ENCODE measurements at places on chromosomes 3 and 15.

GRCh38 chr3:77227567-77227966 lies 187.7 kb downstream of the ROBO2 start:
- no peak for DNase-seq

GRCh38 chr15:91857772-91858171 lies 4.3 kb downstream of the SLCO3A1 start:
- DNase-seq: peak; percentile 58

DNA sequence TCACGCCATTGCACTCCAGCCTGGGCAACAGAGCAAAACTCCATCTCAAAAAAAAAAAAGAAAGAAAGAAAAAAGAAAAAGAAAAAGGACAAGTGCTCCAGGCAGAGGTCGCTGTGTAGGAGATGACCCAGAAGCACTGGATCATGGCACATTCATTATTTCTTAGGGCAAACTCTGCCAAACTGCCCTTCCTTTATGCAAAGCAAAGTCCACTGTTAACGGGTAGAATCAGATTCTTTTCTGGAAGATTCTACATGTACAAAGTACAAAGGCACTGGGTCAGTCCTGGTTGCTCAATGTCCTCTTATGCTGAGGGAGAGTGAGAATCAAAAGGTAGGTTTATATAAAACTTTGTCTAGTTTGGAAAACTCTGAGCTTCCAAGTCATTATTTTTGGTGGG lies 144.9 kb downstream of the FEZF2 start:
- no peak for DNase-seq

GRCh38 chr15:69480932-69481331 lies 28.3 kb downstream of the RPLP1 start:
- DNase-seq: no peak

GRCh38 chr3:136279092-136279491 lies 29.0 kb downstream of the PCCB start:
- DNase-seq: no peak

GRCh38 chr3:54917862-54918261 lies 10.0 kb downstream of the LRTM1 start:
- no peak for DNase-seq

DNA sequence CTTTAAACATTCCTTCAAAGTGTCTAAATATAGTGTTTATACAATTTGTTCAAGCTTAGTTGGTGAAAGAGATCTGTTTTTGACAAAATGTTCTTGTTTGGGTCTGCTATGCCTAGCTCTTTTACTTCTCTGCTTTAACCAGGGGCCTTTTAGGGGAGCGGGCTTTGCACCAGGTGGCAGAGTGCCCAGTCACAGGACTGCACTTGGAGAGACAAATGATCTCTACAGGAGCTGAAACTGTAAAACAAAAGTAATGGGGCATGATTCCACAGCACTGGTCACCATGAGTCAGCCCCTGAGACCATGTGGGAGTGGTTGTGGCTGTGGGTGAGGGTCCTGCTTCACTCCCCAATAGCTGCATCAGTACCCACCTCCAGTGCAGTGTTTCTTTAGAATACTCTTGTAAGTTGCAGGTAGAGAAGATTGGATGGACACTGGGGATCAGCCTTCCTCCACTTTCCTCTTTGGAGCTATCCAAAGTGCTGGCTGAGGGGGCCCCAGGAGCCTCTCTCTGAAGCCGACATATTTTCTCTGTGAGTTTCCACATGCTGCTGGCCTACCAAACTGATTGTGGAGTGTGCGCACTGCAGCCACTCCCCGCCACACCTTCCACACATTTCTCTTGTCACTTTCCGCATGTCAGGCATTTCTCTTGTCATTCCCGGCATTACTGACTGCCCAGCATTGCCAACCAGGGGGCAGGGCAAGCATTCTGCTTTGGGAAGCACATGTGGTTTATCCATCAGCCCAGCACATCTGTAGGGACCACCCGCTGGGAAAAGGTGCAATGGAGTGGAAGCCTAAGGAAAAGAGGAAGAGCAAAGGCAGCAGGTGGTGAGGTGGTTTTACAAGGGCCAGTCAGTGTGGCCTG lies 110.0 kb downstream of the EPHB1 start:
- no peak for DNase-seq

DNA sequence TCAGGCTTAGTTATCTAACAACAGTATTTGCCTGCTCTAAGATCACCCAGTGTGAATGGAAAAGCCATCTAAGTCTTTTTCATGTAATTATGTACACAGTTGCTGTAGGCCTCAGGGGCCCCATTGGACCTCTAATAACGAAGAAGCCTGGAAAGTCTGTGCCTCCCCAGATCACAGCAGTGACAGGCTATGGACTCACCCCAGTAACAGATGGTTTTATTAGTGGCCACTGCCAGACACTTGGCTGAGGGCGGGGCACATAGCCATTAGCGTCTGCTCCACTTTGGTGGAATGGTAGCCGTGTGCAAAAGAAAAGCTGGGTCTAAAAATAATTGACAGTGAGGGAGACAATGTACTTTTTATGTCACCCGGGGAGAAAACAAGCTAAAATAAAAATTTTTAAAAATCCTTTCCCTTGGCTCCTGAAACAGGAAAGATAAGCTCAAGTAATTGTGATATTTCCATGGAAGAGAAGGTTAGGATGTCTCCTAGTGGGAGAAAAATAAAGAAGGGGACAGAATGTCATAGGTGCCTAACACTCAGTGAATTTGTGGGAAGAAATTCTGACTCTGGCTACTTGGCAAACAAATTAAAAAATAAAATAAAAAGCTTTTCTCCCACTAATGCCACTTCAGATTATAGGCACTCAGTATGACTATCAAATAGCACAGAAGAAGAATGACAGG lies 44.3 kb upstream of the ZNF385D start:
- no peak for DNase-seq

- DNase-seq: no peak
Measured at GRCh38 chr3:126135406-126136076, 44.8 kb downstream of the ALDH1L1 start.

DNA sequence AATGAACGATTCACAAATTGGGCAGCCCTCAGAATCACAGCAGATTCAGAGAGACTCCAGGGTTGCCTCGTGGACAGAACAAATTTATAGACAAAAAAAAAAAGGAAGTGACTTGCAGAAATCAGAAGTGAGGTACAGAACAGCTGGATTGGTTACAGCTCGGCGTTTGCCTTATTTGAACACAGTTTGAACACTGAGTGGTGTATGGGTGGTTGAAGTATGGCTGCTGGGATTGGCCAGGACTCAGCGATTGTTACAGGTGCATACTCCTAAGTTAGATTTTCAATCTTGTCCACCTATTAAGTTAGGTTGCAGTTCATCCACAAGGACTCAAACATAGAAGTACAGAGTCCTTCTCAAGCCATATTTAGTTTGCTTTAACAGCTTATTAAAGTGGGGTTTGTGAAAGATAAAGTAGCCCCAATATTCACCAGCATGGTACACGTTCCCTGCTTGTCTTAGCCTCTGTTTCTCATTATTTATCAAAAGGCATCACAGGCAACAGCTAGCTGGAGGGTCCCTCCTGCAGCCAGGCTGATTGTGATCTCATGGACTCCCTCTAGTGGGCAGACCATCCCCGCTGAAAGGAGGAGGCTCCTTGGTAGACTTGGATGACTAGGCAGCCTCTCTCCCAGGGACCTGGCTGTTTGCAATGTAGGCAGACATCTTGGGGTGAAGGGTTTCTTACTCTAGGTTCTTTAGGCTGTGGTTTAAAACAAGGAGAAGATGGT lies 17.6 kb upstream of the ALDH1L1 start:
- DNase-seq: no peak

GRCh38 chr15:93800805-93801204 lies 430.6 kb upstream of the MCTP2 start:
- no peak for DNase-seq

- DNase-seq: no peak
Measured at GRCh38 chr3:101867996-101868395, 18.7 kb downstream of the NFKBIZ start.

DNA sequence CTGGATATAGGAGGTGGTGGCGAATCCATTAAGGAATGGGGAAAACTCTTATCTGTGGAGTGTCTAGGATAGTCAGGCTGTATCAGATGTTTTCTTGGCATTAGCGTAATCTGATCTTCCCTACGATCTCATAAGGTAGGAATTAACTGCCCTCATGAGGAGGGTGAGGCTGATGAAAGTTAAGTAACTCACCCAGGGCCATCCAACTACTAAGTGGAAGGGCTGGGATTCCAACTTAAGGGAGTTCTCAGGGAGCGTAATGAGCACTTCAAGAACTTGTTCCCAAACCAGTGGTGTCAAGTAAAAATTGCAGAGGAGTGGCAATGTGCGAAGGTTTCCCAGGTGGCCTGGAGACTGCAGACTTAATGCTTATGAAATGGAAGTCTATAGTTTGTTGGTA lies 55.9 kb upstream of the OSBPL11 start:
- no peak for DNase-seq

DNA sequence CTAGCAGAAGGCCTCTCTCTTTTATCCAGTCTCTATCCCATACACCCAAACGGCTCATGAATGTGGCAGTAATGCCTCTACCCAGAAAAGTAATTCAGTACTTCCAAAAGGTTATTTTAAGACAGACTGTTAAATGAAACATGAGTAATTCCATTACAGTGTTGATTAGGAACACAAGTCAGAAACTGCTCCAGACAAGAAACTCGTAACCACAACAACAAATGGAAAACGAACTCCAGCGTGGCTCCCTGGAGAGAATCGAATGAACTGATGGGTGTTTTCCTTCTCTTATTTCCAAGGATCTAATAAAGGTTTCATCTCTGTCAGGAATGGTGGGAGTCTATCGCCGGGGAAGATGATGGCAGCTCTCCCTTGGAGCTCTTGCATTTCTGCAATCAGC lies 228.4 kb downstream of the MAGI1 start:
- no peak for DNase-seq

DNA sequence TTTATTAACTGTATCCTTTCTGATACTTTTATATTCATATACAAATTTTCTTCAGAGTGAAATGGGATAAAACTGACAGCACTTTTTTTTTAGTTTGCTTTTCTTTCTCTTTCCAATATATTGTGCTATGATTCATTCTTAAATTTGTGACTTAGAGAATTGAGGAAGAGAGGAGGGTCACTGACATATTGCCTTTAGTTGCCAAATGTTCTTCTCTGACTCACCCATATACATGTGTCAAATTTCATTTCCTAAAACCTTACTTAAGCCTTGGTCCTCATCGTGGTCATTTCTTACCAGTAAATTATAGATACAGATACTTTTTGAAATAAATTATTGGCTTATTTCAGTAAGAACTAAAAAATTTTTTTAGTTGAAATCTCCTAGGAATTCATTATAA lies 53.9 kb downstream of the CLASP2 start:
- no peak for DNase-seq

DNA sequence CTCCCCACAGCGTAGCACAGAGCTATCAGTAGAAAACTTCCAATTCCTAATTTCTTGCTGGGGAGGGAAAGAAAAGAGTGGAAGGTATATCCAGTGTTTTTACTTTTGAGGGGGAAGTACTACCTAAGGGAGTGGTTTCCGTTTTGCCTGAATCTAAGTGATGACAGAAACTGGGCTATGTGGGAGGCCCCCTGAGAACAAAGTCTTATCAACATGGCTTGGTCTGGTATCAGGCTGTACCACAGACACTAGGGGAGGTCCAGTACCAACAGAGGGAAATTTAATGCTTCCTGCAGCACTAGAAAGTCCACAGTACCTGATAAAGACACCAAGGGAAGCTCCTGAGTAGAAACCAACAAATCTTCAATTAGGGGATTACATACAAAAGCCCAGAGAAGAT lies 199.2 kb downstream of the IL5RA start:
- no peak for DNase-seq

DNA sequence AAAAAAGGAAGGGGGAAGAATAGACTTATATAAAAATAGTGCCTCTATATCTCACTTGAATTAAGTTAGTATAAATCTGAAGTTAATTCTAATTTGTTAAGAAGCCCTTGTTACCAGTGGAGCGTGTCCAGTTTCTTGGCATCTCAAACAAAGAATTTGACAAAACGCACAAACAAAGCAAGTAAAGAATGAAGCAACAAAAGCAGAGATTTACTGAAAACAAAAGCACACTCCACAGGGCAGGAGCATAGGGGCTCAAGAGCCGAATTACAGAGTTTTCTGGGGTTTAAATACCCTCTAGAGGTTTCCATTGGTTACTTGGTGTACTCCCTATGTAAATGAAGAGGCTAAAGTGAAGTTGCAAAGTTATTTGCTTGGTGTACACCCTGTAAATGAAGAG lies 34.0 kb upstream of the GK5 start:
- DNase-seq: no peak

DNA sequence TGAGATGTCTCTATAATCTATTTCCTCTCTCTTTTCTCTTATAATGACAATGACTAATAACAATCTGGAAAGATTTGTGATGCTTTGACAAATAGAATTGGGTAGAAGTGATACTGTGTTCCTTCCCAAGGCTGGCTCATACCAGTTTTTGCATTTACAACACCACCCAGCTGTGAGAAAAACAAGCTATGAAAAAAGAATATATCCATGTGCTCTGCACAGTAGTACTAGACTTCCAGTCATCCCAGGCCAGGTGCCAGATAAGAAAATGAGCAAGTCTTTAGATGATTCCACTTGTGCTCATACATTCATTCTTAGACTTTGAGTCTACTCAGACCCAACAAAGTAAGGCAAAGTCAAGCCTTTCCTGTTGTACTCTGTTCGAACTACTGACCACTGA lies 350.2 kb upstream of the POU1F1 start:
- no peak for DNase-seq

GRCh38 chr3:169841171-169841570 lies 28.5 kb upstream of the LRRC34 start:
- no peak for DNase-seq

- no peak for DNase-seq
Measured at GRCh38 chr3:33582234-33582633, 135.8 kb downstream of the CLASP2 start.

- no peak for DNase-seq
Measured at GRCh38 chr3:53944028-53944427, 52.4 kb upstream of the SELENOK start.

GRCh38 chr3:2771193-2771592 lies 339.0 kb downstream of the IL5RA start:
- DNase-seq: no peak

DNA sequence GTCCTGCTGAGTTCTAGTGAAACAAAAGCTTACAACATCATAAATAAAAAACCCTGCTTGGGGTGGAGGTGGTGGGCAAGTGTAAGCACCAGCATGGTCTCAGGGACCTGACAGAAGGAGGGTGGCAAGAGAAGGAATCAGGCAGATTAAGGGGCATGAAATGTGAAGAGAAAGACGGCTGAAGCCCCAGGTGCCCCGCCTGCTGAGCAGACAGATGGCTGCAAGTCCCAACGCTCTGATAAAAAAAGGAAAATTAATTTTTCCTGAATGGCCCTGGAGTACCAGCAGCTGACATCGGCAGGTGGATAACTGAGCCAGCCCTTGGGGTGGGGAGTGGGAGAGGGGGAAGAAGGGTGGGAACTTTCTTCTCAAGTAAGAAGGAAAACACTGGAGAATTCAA lies 137.9 kb downstream of the XXYLT1 start:
- no peak for DNase-seq

GRCh38 chr3:154786724-154787123 lies 293.4 kb upstream of the MME start:
- no peak for DNase-seq

Data from T-helper 22 cell (primary cell).